Activated CD4-positive, alpha-beta T cell treated with anti-CD3 and anti-CD28 coated beads, Interleukin-2, amount 50 U/mL, for 1 hour (primary cell): ENCODE measurements at places on chromosomes 12 and 14.

- no peak for DNase-seq
Measured at GRCh38 chr12:75657831-75658230, 146.4 kb upstream of the KRR1 start.

DNA sequence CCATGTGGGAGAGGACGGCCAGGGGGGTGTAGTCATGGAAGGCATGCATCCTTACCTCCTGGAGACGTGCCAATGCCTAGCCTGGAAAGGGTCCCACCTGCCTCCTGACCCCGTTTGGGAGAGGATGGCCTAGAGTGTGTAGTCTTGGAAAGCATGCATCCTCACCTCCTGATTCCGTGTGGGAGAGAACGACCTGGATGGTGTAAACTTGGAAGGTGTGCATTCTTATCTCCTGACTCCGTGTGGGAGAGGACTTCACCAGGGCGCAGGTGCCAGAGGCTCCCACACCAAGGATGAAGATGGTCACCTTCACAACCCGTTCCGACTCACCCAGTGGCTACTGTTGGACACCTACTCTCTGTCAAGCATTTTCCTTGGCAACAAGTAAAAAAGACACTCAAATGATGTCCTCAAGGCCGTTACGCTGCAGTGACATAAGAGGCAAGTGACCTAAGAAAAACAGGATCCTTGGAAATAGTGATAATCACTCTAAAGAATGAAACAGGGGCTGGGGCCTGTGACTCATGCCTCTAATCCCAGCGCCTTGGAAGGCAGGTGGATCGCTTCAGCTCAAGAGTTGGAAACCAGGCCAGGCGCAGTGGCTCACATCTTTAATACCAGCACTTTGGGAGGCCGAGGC is 37.5 kb upstream of the FZD10 start:
- no peak for DNase-seq

GRCh38 chr12:129075460-129076208 is 222.4 kb downstream of the GLT1D1 start:
- no peak for DNase-seq

DNA sequence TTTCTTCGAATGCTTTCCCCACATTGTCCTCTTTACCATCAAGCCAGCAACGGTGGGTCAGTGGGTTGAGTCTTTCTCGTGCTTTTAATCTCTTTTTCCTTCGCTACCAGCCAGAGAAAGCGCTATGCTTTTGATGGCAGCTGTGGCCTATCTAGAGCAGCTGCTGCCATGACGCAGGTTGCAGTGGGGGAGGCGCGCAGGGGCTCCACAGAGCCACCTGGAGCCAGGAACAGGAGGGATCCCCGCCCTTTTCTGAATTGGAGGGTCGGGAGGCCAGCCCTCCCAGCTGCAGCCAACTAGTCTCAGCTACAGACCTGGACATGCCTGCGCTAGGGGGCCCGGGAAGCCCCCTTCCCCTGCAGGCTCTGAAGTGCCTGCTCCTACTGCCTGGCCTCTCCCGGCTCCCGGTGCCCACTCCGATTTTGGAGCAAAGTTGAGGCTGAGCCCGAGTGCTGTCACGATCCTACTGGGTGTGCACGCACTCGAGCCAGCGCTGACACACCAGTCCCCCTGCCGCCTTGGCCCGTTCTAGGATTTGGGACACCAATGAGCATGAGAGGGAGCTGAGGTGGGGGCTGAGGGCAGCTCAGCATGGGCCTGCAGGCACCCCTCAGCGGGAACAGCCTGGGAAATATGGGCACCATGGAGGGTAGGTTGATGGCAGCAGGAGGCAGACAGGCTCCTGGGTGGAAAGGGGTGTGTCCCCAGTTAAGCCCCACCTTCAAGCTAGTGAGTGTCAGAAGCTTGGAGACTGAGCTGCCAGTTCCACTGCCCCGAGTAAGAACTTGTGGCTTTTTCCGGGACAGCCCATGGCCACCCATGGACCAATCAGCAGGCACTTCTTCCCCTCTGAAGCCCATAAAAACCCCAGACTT is 784.2 kb downstream of the SLC6A15 start:
- no peak for DNase-seq

GRCh38 chr12:122870163-122870842 is 25.6 kb downstream of the VPS37B start:
- DNase-seq, result no peak

- no peak for DNase-seq
Measured at GRCh38 chr14:105533391-105533790, 7.0 kb downstream of the TMEM121 start.
